ENCODE measurements at places on chromosomes 2 and 18.

GRCh38 chr18:32040936-32041335 is 22.3 kb downstream of the RNF125 start:
- DNase-seq, result no peak

- DNase-seq, result no peak
These were observed 170.2 kb downstream of the ATAD2B start for GRCh38 chr2:23756593-23757292.

- no peak for DNase-seq
These were observed 1323.7 kb upstream of the PIK3C3 start for GRCh38 chr18:40631319-40631718.

GRCh38 chr18:74496508-74497323 is 553 bp downstream of the CNDP2 start:
- DNase-seq, result peak; percentile 80

GRCh38 chr18:32669549-32670165 is 103.2 kb downstream of the KLHL14 start:
- DNase-seq, result peak; percentile 8

DNA sequence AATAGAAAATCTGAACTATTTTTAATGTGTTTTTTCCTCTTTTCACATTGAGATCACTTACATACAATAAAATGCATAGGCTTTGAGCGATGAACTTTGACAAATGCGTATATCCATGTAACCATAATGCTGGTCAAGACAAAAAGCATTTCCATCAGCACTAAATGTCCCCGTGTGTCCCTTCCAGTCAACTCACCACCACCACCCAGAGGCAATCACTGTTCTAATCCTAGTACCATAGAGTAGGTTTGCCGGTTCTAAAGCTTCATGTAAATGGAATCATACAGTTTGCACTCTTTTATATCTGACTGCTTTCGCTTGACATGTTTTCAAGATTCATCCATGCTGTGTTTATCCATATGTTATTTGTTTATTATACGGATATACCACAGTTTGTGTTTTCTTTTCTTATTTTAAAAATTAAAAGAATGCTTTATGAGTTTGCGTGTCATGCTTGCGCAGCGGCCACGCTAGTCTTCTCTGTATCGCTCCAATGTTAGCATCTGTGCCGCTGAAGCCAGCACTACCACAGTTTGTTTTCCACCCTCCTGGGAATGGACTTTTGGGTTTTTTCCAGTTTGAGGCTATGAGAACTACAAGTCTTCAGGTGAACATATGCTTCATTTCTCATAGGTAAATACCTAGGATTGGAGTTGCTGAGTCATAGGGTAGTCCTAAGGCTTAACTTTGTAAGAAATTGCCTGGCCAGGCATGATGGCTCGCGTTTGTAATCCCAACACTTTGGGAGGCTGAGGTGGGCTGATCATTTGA is 197.5 kb upstream of the CHAC2 start:
- DNase-seq, result no peak

GRCh38 chr2:11444737-11445136 is 21.2 kb downstream of the E2F6 start:
- no peak for DNase-seq

GRCh38 chr2:11363868-11364564 is 19.6 kb upstream of the ROCK2 start:
- DNase-seq, result no peak

- DNase-seq, result no peak
These were observed 172.5 kb upstream of the KLF7 start for GRCh38 chr2:207338220-207338607.

GRCh38 chr2:54143780-54144179 is 28.4 kb downstream of the ACYP2 start:
- DNase-seq, result no peak

GRCh38 chr2:4668381-4668780 is 965.0 kb downstream of the DCDC2C start:
- DNase-seq, result no peak

DNA sequence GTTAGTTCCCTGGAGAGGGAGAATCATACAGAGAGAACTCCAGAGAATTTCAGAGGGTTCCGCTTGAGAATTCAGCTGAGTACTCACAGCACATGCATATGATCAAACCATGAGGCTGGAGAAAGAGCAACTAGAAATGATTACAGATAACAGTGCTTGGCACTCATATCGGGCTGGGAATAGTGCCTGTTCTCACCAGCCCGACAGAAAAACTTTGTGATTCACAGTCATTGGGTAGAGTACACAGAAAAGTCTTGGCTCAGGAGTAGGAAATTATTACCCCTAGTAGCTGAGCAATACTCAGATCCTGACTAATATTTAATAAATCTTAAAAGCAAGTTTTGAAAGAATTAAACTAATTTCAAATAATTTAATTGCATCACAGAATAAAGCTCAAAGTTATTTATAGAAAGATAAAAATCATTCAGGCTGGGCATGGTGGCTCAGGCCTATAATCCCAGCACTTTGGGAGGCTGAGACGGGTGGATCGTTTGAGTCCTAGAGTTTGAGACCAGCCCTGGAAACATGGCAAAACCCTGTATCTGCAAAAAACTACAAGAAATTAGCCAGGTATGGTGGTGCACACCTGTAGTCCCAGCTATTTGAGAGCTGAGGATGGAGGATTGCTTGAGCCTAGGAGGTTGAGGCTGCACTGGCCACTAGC is 6.8 kb downstream of the WDPCP start:
- DNase-seq, result no peak

DNA sequence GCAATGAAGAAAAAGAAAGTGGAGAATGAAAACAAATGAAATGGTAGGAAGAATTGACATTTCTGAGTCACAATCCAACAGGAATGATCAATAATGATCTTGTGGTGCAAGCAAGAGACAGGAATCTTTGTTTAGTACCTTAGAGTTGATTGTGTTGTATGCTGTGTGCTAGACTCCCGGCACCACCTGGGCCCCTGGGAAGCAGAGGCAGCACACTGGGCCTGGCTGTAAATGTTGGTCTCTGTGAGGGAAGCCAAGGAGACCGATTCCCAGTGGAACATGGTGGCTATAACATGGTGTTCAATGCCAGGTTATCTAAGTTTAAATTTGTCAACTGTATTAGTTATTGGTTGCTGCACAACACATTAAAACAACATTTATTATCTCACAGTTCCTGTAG is 9.8 kb upstream of the CWC22 start:
- no peak for DNase-seq

GRCh38 chr2:189281201-189281600 is 101.6 kb upstream of the COL5A2 start:
- DNase-seq, result no peak

- DNase-seq, result no peak
These were observed 14.8 kb upstream of the CLASP1 start for GRCh38 chr2:121664086-121664485.

- no peak for DNase-seq
These were observed 21.6 kb upstream of the ZNF521 start for GRCh38 chr18:25373432-25374179.

Measured in RPMI8226 (cell line).